ENCODE measurements at places on chromosomes 4 and X. TPM values are rescaled to one million over a fixed set of nuclear protein-coding genes. Genes with fewer than 3 reads are reported as not detected.
A peak's percentile ranks its signal among the peaks of the same experiment; 100 is the strongest.

Gene IL9R
- total RNA-seq, result 22.9 TPM

Gene DEFB131A
- total RNA-seq, result not detected

DNA sequence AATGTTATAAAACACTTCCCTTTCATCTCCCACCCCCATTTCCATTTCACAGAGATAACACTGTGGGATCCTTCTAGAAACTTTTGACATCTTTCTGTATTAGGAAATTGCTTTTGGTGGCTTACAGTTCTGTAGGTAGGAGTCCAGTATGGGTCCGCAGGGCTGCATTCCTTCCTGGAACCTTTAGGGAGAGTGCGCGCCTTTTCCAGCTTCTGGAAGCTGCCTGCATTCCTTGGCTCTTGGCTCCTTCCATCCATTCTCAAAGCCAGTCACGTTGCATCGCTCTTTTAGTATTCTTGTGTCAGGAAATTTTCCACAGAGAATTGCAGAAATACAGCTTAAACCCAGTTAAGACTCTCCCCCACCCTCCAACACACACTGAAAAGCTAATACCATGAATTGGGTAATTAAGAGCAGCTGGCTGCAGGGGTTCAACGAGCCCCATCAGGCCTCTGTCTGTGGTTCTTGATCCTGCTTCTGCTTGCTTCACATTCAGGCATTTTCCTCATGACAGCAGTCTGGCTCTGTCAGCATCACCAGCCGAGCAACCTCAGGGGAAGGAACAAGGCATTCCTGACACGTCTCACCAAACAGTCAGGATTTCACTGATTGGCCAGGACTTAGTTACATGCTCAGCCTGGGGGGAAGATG is 48.8 kb downstream of the SEPTIN11 start:
- no peak for DNase-seq

- no peak for DNase-seq
These were observed 149.8 kb upstream of the RASGEF1B start for GRCh38 chr4:81621490-81621889.

DNA sequence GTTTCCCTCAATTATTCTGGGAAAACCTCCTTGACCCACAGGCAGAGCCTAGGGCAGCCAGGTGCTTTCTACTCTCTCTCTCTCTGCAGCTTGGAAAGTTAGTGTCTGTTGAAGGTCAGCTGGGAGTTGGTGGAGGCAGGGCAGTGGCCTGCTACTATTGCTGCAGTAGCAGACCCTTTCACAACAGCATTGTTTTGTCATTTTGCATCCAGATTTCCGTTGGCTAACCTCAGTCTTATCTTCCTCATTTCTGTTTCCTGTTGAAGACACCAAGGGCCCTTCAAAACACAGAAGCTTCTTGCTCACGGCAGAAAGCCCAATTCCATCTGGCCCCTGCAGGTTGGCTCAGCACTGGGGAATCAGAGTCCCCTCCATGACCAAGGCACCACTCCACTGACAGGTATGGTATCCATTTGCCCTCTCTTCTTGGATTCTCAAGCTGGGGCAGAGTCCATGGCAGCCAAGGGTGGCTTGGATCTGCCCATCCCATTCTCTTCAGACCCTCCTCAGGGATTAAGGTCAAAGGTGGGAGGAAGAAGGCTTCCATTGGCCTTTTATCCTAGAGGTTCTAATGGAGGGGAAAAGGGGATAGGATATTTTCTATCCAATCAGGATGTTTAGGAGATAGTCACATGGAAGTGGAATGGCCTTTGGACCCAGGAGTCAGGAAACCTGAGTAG is 24.6 kb downstream of the VSIG4 start:
- DNase-seq, result peak; percentile 24

DNA sequence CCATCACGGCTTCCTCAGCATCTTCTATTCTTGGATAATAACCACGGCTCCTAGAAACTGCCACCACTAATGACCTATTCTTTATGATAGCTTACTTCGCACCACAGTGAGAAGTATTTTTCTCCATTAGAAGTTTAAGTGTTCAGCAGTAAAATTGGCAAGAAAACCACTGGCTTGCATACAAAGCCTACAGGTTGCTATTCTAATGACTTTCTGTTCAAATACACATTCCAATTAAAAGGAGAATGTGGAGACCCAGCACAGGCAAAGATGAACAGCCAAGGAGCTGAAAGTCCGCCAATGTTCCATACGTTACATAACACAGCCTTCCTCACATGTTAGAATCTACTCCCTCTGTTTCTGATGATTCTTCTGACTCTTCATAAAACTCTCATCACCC is 875.0 kb upstream of the PRKX start:
- no peak for DNase-seq
